ENCODE measurements at places on chromosomes 2 and 18. TPM values are rescaled to one million over a fixed set of nuclear protein-coding genes. Genes with fewer than 3 reads are reported as not detected.

GRCh38 chr2:144227427-144228105, 292.4 kb downstream of the ZEB2 start:
- DNase-seq = no peak

DNA sequence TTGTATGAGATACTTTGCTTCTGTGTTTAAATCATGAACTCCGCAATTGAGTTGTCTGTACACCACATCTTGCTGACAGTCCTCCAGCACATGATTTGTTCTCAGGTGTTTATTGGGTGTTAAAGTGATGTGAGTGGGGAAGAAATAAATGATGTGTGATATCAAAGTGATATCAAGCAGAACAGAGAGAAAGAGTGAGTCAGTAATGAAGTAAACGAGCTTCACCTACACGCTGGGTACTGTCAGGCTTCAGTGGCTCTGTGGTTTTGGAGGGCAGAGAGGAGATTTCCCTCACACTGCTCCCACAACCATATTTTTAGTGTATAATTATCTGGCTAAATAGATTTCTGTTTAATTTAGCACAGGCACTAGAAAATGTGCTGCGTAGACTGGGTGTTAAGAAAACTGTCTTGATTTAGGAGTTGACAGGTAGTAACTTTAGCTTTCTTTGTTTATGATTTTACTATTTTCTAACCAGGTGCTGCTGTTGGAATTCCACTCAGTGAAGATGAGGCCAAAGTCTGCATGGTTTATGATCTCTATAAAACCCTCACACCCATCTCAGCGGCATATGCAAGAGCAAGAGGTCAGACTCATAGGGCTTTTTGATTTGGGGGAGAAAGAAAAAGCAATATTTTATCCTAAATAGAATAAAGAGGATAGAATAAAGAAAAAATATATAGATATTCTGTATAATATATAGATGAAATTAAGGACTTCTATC, 21.2 kb downstream of the ATIC start:
- no peak for DNase-seq

- DNase-seq = no peak
Measured at GRCh38 chr2:201532686-201533304, 81.3 kb downstream of the STRADB start.

GRCh38 chr18:24660956-24661355, 200.5 kb downstream of the HRH4 start:
- DNase-seq = no peak

- DNase-seq = no peak
Measured at GRCh38 chr2:48844417-48845155, 89.1 kb upstream of the LHCGR start.

DNA sequence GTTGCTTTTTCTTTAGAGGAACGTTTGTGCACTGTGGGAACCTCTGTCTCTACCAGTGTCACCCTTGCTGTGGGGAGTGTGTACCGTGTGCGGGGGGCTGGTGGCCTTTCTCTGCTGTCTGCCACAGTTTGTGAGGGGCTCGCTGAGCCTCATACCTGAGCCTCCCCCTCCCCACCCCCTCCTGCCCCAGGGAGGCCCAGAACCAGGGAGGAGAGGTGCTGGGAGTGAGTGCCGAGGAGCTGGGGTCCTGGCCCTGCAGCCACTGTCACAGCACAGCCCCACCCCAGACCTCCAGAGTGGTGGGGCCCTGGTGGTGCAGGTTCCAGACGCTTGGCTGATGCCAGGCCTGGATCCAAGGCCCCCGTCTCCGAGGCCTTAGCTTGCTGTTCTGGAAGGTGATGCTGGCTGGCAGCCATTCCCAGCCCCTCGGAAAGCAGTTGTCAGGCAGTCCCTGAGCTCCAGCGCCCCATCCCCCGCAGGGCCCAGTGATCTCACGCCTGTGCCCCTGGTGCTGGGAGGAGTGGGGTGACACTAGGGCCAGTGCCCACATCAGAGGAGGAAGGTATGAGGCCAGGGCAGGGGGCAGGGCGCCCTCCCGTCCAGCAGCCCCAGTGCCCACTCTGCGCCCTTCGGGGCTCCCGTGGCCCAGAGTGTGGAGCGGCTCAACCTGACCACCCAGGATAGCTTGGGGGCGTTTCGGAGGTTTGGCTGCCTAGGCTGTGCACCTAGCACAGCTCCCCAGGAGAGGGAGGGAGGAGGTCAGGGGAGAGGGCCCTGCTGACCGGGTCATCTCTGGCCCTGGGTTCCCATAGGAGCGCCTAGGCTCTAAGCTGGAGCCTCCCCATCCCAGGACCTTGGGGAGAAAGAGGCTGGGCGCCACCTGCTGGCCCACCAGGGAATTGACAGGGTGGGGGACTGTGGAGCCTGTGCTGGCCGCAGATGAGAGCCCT, 53.0 kb upstream of the ALPP start:
- no peak for DNase-seq

The VWA3B gene
- 0.80 TPM for polyA plus RNA-seq

The SERPINB5 gene
- polyA plus RNA-seq = 0.13 TPM

All from left kidney (tissue), 8 donors.